ENCODE measurements at places on chromosomes 12 and 14. TPM values are rescaled to one million over a fixed set of nuclear protein-coding genes. Genes with fewer than 3 reads are reported as not detected.

GRCh38 chr14:36940476-36940875 is 231.9 kb downstream of the SLC25A21 start:
- H3K27me3 ChIP-seq: no peaks in the 10 kb centered on the region
- H3K27ac ChIP-seq: no peak overlapping the region
- H3K4me1 ChIP-seq: no peaks in the 10 kb centered on the region
- DNase-seq: no peak
- no peak overlapping the region for H3K4me3 ChIP-seq

GRCh38 chr14:101369916-101370592 is 191.2 kb upstream of the DIO3 start:
- no peaks in the 10 kb centered on the region for H3K36me3 ChIP-seq
- no peak overlapping the region for H3K4me3 ChIP-seq
- no peak overlapping the region for H3K27ac ChIP-seq
- no peaks in the 10 kb centered on the region for H3K27me3 ChIP-seq
- no peaks in the 10 kb centered on the region for H3K4me1 ChIP-seq

DNA sequence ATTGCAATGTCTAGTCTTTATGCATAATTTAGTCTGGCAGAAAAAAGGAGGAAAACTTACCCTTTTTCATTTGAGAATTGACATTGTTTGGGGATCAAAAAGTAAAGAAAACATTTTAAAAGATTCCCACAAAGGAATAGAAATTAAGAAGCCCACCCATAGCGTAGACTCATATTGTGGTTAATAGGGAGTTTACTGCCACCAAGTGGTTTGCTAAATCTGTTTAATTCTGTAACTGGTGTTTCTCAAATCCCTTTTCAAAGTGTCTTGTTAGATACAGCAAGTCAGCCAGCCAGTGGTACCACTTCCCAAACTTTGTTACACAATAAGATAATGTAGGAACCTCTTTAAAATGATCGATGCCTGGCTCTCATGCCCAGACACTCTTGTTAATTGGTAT is 180.3 kb downstream of the IPO8 start:
- H3K27ac ChIP-seq: no peak overlapping the region
- no peak for DNase-seq
- H3K4me3 ChIP-seq: no peak overlapping the region

Gene NR1H4
- total RNA-seq: not detected

Gene LBHD2
- total RNA-seq: not detected

Gene CDKN1B
- 166 TPM for total RNA-seq

Data from activated CD4-positive, alpha-beta memory T cell treated with anti-CD3 and anti-CD28 coated beads, Interleukin-2, amount 10 ng/mL, durations not matched to agents 7 days and 5 days (primary cell).